ENCODE measurements at places on chromosomes 2 and 18. TPM values are rescaled to one million over a fixed set of nuclear protein-coding genes. Genes with fewer than 3 reads are reported as not detected.
A peak's percentile ranks its signal among the peaks of the same experiment; 100 is the strongest.

DNA sequence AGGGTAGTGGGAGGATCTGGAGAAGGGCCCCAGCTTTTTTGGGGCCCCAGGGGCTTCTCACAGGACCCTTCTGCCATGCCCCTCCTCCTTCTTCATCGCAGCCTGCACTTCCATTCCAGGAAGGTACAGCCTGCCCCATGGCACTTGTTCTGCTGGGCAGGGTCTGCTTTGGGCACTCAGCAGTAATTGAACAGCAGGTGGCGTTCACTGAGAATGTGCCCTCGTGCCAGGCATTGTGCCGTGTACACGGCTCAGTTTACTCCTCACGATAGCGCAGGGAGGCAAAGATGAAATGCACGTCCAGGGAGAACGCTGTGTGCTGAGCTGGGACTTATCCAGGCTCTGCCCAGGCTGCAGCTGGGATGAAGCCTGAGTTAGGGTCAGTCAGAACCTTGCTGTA, 54.8 kb upstream of the ASB18 start:
- DNase-seq = no peak
- H3K4me3 ChIP-seq = no peak overlapping the region
- H3K4me1 ChIP-seq = no peaks in the 10 kb centered on the region
- no peaks in the 10 kb centered on the region for H3K36me3 ChIP-seq

TMEM163 gene
- total RNA-seq = 3.1 TPM

DNA sequence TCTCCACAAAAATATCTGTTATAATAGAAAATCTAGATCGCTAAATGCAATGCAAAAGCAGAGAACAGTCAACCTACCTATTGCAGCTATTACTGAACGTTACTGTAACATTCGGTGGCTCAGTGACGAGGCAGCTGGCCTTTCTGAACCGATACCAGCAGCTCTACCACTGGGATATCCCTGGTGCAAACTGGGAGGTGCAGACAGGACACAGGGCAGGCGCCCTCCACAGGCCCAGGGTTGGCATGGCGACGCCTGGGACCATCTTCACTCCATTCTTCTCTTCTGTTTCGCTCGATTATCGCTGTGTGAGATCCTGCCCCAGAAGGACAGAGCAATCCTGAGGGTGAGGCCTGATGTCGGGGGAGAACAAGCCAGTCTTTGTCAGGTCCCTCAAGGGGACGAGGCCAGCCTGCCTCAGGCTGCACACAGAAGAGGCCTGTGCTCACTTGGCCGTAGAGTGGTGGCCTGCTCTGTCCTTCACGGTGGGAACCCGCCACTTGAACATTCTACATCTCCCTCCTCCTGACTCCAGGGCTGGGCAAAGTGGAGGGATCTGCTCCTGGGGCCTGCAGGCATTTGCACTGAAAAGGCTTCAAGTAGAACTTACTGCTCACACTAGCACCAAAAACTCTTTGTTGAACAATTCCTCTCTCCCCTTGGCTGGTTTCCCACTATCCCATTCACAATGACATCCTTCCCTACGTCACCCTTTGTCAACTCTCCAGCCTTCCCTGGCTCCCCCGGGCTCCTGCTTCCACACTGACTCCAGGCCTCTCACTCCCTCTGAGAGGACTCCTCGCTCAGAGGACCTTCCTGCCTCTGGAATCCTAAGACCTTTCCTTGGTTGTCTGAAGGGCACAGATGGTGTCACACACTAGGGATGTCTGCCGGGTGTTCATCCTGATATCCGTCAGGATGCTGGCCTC, 49.7 kb downstream of the CYRIA start:
- no peak for DNase-seq
- H3K4me3 ChIP-seq = no peak overlapping the region
- H3K4me1 ChIP-seq = peaks cover 25% of the 10 kb centered on the region
- H3K27me3 ChIP-seq = no peaks in the 10 kb centered on the region
- H3K27ac ChIP-seq = no peak overlapping the region

NT5DC4 gene
- not detected for total RNA-seq

DNA sequence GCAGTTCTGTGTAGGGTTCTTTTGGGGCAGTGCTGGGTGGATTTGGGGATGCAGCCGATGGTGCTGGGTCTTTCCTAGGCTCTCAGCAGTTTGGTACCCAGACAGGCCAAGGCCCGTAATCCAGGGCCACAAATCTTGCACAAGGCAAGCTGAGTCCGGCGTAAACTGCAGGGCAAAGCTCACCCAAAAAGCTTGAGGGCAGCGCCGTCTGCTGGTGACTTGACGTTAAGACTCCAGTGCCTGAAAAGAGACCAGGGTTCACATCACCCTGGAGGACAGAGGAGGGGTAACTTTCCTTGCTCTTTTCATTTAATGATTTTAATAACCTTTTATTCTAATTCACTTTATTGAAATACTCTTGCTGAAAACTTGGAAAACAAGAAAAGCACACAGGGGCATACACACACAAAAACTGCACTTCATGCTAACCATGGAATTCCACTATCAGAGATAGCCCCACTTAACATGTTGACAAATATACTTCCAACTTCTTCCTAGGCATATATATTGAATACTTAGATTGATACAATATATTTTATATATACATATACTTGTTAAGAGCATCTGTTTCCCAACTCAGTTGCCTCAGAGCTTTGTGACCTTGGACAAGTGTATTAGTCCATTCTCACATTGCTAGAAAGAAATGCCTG, 38.9 kb downstream of the CNGA3 start:
- H3K4me1 ChIP-seq = peaks cover 6% of the 10 kb centered on the region
- no peaks in the 10 kb centered on the region for H3K36me3 ChIP-seq
- H3K27me3 ChIP-seq = no peaks in the 10 kb centered on the region
- H3K27ac ChIP-seq = no peak overlapping the region
- peak; percentile 79 for DNase-seq

GKN2 gene
- not detected for total RNA-seq

HOXD13 gene
- total RNA-seq = not detected

SLC5A7 gene
- not detected for total RNA-seq

GRCh38 chr18:51614967-51615571, 417.6 kb upstream of the MEX3C start:
- H3K27me3 ChIP-seq = no peaks in the 10 kb centered on the region
- no peak overlapping the region for H3K4me3 ChIP-seq
- no peaks in the 10 kb centered on the region for H3K4me1 ChIP-seq
- no peak overlapping the region for H3K27ac ChIP-seq
- no peak for DNase-seq
- no peaks in the 10 kb centered on the region for H3K36me3 ChIP-seq

- no peaks in the 10 kb centered on the region for H3K36me3 ChIP-seq
- H3K27ac ChIP-seq = peak overlapping the region; percentile 69
- DNase-seq = peak; percentile 54
- H3K4me3 ChIP-seq = no peak overlapping the region
- peaks cover 45% of the 10 kb centered on the region for H3K4me1 ChIP-seq
Observed at GRCh38 chr2:70902067-70902442, 33.6 kb upstream of the ATP6V1B1 start.

DNA sequence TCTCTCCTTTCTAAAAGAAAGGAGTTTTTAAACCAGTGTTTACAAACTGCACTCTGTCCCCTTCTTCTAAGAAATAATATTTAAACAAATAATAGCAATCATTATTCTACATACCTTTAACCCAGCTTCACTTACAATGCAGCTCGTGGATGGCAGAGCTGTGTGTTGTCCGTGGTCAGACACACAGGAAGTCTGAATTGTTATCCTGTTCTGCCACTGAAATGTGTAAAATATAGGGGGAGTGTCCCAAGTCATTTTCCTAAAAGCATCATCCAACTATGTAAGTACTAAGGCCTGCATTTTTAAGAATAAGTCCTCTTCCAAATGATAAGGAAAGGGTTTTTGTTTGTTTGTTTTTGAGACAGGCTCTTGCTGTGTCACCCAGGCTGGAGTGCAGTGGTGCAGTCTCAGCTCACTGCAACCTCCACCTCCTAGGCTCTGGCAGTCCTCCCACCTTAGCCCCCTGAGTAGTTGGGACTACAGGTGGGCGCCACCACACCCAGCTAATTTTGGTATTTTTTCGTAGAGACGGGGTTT, 2.7 kb upstream of the PPP4R1 start:
- H3K4me1 ChIP-seq = peaks cover 18% of the 10 kb centered on the region
- H3K27ac ChIP-seq = no peak overlapping the region
- no peaks in the 10 kb centered on the region for H3K27me3 ChIP-seq
- no peak for DNase-seq
- H3K36me3 ChIP-seq = no peaks in the 10 kb centered on the region
- no peak overlapping the region for H3K4me3 ChIP-seq

DNA sequence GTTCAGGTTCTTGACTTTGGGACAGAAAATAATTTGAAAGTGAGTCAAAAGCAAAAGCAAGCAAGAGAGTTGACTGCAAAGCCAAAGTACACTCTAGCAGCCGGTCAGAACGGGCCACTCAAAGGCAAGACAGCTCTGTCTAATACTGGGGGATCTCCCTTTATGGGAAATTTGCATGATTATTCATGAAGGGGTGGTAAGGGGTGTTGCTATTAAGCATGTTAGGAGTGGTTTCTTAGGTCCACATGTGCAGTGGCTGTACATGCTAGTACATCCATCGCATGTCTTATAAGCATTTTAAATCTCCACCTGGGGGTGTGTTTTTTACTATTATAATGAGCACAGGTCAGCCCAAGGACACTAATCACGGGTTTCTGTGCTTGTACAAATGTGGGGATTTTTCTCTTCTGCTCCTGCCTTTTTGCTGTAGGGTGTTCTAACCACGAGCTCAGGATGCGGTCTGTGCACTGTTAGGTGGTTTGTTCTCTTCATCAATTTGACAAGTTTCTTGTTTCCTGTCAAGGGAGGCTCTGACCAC, 60.2 kb upstream of the SPP2 start:
- H3K27ac ChIP-seq = no peak overlapping the region
- H3K36me3 ChIP-seq = no peaks in the 10 kb centered on the region
- H3K27me3 ChIP-seq = no peaks in the 10 kb centered on the region
- DNase-seq = no peak
- H3K4me1 ChIP-seq = no peaks in the 10 kb centered on the region

DNA sequence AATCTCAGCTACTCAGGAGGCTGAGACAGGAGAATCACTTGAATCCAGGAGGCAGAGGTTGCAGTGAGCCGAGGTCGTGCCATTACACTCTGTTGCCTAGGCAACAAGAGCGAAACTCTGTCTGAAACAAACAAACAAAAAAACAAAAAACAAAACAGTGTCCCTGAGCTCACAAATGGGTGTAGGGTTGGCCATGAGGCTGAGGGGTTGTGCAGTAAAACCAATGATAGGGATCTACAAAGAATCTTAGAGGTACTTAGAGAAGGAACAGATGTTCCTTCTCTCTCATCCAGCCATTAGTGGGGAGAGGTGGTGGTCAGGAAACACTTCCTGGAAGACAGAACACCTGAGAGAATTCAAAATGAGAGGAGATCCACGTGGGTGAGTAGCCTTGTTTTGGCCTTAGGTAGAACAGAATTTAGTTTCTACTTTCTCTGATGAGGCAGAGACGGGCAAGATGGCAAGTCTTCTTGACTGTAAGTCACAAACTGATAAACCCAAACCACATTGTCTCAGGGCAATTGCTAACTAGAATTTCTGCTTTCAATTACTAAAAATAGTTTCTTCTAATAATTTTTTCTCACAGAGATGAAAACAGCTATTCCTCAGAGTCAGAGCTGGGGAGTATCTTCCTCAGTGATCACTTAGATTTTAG, 61.5 kb upstream of the PPM1B start:
- DNase-seq = no peak
- H3K27ac ChIP-seq = no peak overlapping the region
- no peaks in the 10 kb centered on the region for H3K27me3 ChIP-seq
- no peaks in the 10 kb centered on the region for H3K4me1 ChIP-seq
- H3K36me3 ChIP-seq = no peaks in the 10 kb centered on the region

DNA sequence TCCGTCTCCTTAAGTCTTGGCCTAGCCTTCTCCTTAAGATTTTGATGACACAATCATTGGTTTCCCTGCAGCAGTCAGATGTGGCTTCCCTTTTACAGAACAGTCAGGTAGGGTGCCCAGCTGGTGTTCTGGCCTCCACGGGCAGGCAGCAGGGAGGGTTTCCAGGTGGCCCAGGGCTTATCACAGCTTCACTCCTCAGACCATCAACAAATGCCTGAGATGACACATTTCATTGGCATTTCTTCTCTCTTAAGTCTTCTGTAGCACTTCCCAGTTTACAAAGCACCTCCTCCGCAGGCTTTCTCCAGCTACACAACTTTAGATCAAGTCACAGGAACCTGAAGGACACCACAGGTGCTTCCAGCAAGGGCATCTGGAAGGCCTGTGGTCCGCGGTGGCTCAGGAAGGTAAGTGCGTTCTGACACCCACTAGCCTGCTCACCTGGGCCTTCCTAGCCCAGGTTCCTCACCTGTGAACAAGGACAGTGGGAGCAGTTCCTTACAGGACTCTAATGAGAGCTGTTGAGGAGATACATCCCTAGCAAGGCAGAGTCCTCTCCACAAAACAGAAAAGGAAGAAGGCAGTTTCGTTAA, 37.6 kb downstream of the PTPN18 start:
- no peak overlapping the region for H3K27ac ChIP-seq
- peaks cover 23% of the 10 kb centered on the region for H3K4me1 ChIP-seq
- H3K36me3 ChIP-seq = no peaks in the 10 kb centered on the region
- H3K27me3 ChIP-seq = no peaks in the 10 kb centered on the region
- no peak overlapping the region for H3K4me3 ChIP-seq

DNA sequence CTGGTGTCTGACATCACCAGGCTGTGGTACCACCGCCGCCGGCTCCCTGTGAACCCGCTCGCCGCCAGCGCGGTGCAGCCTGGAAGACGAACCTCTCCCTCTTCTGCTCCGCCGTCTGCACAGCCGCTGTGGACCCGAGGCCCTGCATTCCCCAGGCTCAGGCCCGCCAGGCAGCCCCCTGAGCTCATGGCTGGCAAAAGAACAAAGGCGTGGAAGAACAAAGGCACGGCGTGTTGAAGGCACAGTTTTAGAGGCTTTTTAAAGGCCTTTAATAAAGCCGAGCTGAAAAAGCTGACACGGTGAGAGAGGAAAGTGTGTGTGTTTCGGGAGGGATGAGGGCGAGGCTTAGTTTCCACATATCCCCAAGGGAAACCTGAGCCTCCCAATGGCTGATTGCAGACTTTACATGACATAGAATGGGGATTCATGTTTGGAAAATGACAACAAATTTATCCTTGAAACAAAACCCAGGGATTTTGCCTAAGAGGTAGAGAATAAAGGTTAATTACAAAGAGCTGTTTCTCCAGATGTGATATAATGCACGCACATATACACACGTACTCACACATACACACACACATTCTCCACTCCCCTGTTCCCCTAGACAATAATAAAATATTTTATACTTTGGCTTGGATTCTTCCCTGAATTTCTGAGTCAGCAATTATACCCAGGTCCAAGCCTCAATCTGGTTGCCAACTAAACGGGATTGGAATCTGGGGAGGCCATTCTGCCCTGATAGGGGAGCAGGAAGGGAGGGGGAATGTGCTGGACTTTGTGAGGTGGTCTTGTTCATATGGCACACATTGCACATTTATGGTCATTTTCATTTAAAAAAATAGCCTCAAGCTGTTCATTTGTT, 39.7 kb downstream of the RFX8 start:
- H3K4me1 ChIP-seq = peaks cover 10% of the 10 kb centered on the region
- H3K36me3 ChIP-seq = no peaks in the 10 kb centered on the region
- no peak overlapping the region for H3K27ac ChIP-seq
- DNase-seq = no peak

SAG gene
- total RNA-seq = not detected

DNA sequence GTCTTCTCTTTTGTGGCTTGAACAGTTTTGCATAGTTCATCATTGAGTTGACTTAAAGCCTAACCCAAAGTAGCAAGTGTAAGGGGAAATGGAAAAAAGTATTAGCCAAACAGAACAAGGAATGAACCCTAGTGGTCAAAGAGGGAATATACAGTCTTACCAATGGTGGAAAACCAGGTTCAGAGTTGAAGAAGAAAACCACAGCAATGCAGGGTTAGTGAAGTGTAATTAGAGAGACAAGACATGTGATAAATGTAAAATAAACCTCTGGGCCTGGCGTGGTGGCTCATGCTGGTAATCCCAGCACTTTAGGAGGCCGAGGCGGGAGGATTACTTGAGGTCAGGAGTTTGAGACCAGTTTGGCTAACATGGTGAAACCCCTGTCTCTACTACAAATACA, 2.4 kb downstream of the TTN start:
- peaks cover 62% of the 10 kb centered on the region for H3K36me3 ChIP-seq
- peak overlapping the region; percentile 92 for H3K27ac ChIP-seq
- H3K27me3 ChIP-seq = no peaks in the 10 kb centered on the region
- peak overlapping the region; percentile 46 for H3K4me3 ChIP-seq
- no peak for DNase-seq
